ENCODE measurements at places on chromosomes 7 and 10. TPM values are rescaled to one million over a fixed set of nuclear protein-coding genes. Genes with fewer than 3 reads are reported as not detected.

GRCh38 chr7:21898265-21898930, 47.3 kb downstream of the CDCA7L start:
- no peaks in the 10 kb centered on the region for H3K4me1 ChIP-seq
- H3K36me3 ChIP-seq, result no peaks in the 10 kb centered on the region
- no peak overlapping the region for H3K4me3 ChIP-seq
- no peaks in the 10 kb centered on the region for H3K27me3 ChIP-seq
- no peak for DNase-seq

The ERVW-1 gene
- total RNA-seq, result not detected

- H3K27ac ChIP-seq, result no peak overlapping the region
- H3K4me1 ChIP-seq, result no peaks in the 10 kb centered on the region
- DNase-seq, result no peak
- no peaks in the 10 kb centered on the region for H3K27me3 ChIP-seq
- no peaks in the 10 kb centered on the region for H3K36me3 ChIP-seq
Measured at GRCh38 chr7:70354409-70355169, 756.3 kb downstream of the AUTS2 start.

DNA sequence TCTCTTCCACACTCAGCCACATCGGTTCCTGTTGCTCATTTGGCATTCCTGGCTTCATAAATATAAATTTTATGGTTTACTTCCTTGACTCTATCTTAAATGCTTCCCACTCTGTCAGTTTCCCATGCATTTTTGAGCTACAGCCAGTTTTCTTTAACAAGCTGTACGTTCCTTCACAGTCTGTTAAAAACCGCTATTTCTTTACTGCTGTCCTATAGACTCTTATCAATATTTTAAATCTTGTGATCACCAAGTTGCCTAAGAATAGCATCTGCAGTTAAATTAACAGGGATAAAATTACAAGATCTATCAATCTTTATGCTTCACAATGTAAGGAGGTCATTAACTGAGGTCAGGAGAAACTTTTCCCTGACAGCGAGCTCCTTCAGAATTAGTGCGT, 103.1 kb upstream of the RHOBTB1 start:
- H3K27ac ChIP-seq, result no peak overlapping the region
- no peak for DNase-seq
- no peaks in the 10 kb centered on the region for H3K36me3 ChIP-seq
- no peaks in the 10 kb centered on the region for H3K4me1 ChIP-seq
- no peaks in the 10 kb centered on the region for H3K27me3 ChIP-seq

- no peak overlapping the region for H3K27ac ChIP-seq
- DNase-seq, result no peak
- peaks cover 6% of the 10 kb centered on the region for H3K4me1 ChIP-seq
- no peak overlapping the region for H3K4me3 ChIP-seq
- H3K27me3 ChIP-seq, result no peaks in the 10 kb centered on the region
Measured at GRCh38 chr10:44939691-44940401, 19.8 kb upstream of the RASSF4 start.

DNA sequence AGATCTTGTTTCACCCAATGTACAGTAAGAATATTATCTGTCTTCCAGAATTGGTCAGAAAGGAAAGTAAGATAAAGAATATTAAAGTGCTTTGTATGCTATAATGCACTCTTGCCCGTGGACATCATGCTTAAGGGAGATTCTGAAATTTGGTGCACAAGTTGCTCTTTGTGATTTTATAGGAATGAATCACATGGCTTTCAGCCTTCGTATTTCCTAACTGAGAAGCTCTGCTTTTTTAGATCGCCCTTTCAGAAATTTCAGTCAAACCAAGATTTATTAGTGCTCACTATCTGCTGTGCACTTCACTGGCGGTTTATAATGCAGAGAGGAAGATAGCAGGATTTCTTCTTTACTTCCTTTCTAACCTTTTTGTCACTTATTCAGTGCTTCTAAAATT, 1248.5 kb upstream of the LRRN3 start:
- no peaks in the 10 kb centered on the region for H3K4me1 ChIP-seq
- no peak overlapping the region for H3K27ac ChIP-seq
- H3K4me3 ChIP-seq, result no peak overlapping the region
- no peaks in the 10 kb centered on the region for H3K36me3 ChIP-seq
- DNase-seq, result no peak

The TSPAN33 gene
- 11.4 TPM for total RNA-seq

DNA sequence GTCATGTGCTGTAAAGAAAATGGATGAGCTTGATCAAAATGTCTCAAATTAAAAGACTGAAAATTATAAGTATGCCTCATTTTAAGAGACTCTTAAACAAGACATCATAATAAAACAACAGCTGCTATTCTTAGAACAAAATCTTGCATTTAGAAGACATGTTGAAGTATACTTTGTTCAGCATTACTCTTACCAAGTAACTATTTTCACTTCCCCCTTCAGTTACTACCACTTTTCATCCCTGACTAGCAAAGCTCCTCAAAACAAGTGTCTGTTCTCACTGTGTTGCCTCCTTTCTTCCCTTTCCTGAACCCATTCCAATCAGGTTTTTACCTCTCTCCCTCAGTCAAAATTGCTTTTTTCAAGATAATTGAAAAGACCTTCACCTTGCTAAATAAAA, 31.6 kb downstream of the ELAPOR2 start:
- no peaks in the 10 kb centered on the region for H3K27me3 ChIP-seq
- no peaks in the 10 kb centered on the region for H3K36me3 ChIP-seq
- no peaks in the 10 kb centered on the region for H3K4me1 ChIP-seq
- H3K4me3 ChIP-seq, result no peak overlapping the region
- no peak overlapping the region for H3K27ac ChIP-seq

DNA sequence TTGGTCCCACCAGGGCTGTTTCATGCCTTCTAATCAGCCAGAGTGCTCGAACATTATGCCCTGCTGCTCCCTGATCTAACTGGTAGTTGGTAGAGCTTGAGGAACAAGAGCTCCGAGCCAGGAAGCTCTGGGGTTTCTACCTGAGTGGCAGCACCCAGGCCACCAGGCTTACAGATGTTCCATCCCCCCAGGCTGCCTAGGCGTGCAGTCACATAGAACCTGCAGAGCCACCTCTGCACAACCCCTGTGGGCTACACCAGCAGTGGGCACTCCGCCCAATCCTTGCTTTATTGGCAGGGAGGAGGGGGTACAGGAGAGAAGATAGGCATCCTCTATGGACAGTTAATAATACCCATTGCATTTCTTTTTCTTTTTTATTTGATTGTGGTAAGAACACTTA, 21.8 kb downstream of the MAP3K8 start:
- no peak for DNase-seq
- no peaks in the 10 kb centered on the region for H3K27me3 ChIP-seq

The IFIT1 gene
- 11.4 TPM for total RNA-seq

DNA sequence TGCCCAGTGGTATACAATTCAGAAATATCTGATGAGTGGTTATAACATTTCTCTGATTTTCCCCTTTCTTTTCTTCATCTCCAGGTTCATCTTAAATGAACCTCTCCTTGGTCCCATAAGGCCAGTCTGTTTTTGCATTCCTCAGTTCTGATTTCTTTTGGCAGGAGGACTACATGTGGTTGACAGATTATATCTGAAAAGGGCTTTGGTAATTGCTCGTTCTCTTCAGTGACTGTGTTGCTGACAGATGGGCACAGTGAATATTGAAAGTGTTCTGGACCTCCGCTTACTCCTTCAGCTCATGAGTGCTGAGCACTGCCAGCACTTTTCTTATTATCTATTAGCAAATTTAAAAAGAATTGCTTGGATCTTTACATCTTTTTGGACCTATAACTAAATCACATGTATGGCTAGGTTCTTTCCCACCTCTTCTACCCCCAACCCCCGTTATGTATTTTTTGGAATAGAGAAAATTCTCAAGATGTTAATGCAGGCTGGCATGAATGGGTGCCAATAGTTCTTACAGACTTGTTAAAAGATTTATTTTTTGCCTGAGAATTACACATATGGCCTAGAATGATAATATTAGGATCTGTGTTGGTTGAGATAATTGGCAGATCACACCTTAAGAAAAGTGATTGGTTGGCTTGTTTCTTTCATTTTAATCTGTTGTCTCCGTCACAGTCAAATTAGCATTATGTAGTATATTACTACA, 323.0 kb downstream of the EXOC4 start:
- H3K4me1 ChIP-seq, result no peaks in the 10 kb centered on the region
- no peaks in the 10 kb centered on the region for H3K36me3 ChIP-seq
- H3K4me3 ChIP-seq, result no peak overlapping the region

GRCh38 chr7:116249969-116250553, 39.7 kb downstream of the TES start:
- H3K27ac ChIP-seq, result no peak overlapping the region
- no peaks in the 10 kb centered on the region for H3K36me3 ChIP-seq
- H3K4me3 ChIP-seq, result no peak overlapping the region
- no peak for DNase-seq
- no peaks in the 10 kb centered on the region for H3K4me1 ChIP-seq

The PON1 gene
- not detected for total RNA-seq

- no peak overlapping the region for H3K4me3 ChIP-seq
- DNase-seq, result no peak
- no peaks in the 10 kb centered on the region for H3K36me3 ChIP-seq
- no peak overlapping the region for H3K27ac ChIP-seq
- no peaks in the 10 kb centered on the region for H3K27me3 ChIP-seq
- no peaks in the 10 kb centered on the region for H3K4me1 ChIP-seq
Measured at GRCh38 chr10:87547734-87548311, 43.1 kb downstream of the MINPP1 start.

The RHBDD2 gene
- total RNA-seq, result 39.0 TPM

- no peak for DNase-seq
- H3K27ac ChIP-seq, result no peak overlapping the region
- H3K27me3 ChIP-seq, result no peaks in the 10 kb centered on the region
Measured at GRCh38 chr10:97888641-97889262, 39.1 kb downstream of the GOLGA7B start.

The MCU gene
- total RNA-seq, result 20.6 TPM

The IGF2BP3 gene
- not detected for total RNA-seq

GRCh38 chr10:22285130-22285529, 31.1 kb upstream of the COMMD3 start:
- H3K4me3 ChIP-seq, result no peak overlapping the region
- no peak for DNase-seq
- no peaks in the 10 kb centered on the region for H3K27me3 ChIP-seq
- no peaks in the 10 kb centered on the region for H3K4me1 ChIP-seq
- H3K36me3 ChIP-seq, result no peaks in the 10 kb centered on the region
- no peak overlapping the region for H3K27ac ChIP-seq

DNA sequence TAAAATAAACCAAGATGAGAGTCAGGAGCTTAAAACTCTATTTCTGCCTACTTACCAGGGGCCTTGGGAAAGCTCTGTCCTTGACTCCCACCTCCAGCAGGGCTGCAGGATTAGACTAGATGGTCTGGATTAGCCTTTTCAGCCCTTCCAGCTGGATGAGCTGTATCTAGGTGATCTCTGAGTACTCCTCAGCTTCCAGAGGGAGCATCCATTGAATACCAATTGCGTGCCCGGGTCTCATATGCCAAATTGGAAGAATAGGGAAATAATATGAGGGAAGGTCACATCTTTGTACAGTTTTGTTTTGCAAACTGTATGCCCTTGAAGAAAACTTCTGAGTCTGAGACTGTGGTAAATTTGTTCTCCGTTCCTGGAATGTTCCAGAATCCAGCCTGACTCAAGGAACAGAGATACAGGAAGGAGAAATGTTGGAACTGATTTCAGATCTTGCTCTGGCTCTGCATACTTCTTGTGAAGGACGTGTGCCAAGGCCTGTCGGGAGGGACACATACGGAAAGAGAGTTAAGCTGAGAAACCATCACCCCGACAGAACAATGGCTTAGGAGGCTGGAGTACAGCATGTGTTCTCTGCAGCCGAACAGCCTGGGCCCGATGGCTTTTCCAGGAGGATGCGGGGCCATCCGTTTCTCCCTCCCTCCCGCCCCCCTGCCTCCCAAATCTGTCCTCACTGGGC, 44.9 kb downstream of the MINDY4 start:
- no peak overlapping the region for H3K4me3 ChIP-seq
- H3K27me3 ChIP-seq, result no peaks in the 10 kb centered on the region
- H3K27ac ChIP-seq, result peak overlapping the region; percentile 60

GRCh38 chr7:132393789-132394261, 182.4 kb downstream of the PLXNA4 start:
- H3K4me3 ChIP-seq, result no peak overlapping the region
- H3K27me3 ChIP-seq, result peaks cover 3% of the 10 kb centered on the region
- H3K27ac ChIP-seq, result peak overlapping the region; percentile 25
- no peaks in the 10 kb centered on the region for H3K4me1 ChIP-seq
- no peaks in the 10 kb centered on the region for H3K36me3 ChIP-seq

- H3K4me3 ChIP-seq, result no peak overlapping the region
- H3K36me3 ChIP-seq, result no peaks in the 10 kb centered on the region
- H3K27me3 ChIP-seq, result no peaks in the 10 kb centered on the region
- no peaks in the 10 kb centered on the region for H3K4me1 ChIP-seq
- H3K27ac ChIP-seq, result no peak overlapping the region
Measured at GRCh38 chr10:91090761-91091529, 129.5 kb upstream of the PCGF5 start.

DNA sequence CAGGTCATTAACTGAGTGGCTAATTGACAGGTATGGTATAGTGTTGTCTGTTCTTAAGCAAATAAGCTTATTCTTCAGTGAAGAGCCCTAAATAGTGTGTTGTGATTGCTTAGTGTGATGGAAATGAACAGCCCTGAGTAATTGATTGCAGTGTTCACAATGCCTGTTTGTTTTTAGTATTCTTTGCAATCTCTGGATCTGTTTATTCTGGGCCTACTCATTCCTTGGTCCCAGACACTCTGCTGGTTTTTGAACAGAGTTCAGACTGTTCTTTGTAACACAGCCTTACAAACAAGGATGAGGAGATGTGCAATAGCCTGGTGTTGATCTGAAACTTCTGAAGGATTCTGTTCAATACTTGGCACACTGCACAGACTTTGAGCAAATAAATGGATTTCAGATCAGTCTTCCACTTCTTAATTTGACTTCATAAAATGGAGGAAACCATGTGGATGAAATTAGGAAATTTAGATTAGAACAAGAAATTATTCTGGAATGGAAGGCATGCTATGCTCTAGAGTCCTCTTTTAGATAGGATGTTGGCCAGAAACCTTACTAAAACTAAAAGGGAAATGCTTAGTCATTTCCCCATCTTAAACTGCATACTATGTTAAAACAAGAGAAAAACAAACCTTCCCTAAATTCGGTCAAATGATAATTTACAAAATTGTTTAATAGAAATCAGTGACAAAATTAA, 444.2 kb upstream of the SEMA3D start:
- DNase-seq, result no peak
- H3K27me3 ChIP-seq, result no peaks in the 10 kb centered on the region
- H3K4me1 ChIP-seq, result no peaks in the 10 kb centered on the region
- H3K36me3 ChIP-seq, result no peaks in the 10 kb centered on the region
